ENCODE measurements at places on chromosomes 11 and 22.

DNA sequence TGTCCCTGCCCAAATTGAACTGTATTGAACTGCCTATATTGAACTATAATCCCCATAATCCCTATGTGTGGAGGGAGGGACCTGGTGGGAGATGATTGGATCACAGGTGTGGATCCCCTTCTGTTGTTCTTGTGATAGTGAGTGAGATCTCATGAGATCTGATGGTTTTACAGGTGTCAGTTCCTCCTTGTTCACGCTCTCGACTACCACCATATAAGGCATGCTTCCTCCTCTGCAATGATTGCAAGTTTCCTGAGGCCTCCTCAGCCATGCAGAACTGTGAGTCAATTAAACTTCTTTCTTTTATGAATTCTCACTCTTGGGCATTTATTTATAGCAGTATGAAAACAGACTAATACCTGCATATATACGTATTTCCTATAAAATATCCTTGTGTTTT lies 206.5 kb upstream of the PDGFD start:
- DNase-seq: no peak

DNA sequence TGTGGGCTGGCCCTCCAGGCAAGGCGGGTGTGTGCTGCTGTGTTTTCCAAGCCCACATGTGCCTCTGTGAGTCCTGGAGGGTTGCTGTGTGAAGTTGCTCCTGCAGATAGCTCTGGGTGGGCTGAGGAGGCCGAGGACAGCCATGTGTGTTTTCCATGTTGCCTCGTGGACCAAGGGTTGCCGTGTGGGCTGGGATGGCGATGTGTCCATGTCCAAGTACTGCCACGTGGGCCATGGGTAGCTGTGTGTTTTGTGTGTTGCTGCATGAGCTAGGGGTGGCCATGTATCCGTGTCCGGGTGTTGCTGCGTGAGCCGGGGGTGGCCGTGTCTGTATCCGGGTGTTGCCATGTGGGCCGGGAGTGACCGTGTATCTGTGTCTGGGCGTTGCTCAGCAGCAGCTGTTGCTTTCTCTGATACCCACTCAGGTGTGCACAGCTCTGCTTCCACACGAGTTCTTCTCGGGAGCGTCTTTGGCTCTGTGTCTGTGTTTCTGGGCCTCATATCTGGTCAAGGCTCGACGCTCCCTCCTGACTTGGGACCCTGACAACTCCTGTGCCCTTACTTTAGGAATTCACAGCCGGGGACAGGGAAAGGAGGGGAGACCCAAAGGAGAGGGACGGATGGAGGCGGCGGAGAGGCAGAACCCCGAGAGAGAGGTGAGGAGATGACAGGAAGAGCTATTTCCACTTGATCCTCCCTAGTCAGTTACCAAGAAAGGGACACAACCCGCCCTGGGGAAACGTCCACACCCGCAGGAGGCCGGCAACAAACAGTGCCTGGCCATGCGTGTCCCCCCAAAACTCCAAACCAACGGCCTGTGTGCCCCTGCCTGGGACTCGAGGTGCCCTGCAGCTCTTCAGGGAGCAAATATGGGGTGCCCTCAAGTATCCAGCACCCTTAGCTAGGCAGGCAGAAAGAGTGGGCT lies 83.1 kb downstream of the PHF21B start:
- no peak for DNase-seq

DNA sequence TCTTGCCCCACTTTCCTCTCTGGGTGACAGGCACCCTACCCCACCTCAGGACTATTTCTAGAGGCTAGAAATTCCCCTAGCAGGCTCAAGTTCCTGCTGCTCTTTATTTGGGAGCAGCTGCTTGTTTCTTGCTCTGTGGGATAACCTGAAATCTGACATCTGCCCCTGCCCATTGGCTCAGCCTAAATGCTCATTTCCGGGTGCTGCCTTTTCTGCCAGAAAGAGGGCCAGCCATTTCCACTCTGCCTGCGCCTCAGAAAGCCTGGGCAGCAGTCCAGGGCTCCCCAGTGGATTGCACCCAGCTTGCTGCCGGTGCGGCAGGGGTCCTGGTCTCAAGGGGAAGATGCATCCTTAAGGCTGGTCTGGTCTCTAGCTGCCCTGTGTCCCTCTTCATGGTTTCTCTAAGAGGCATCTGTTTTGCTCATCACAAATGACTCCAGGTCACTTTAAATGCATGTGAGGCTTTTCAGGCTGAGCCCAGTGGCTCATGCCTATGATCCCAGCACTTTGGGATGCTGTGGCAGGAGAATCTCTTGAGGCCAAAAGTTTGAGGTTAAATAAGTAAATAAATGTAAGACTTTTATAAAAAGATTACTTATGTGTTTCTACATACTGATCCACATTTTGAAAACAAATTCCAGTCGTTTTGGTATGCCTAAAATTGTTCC lies 10.3 kb upstream of the PNPLA5 start:
- no peak for DNase-seq

- no peak for DNase-seq
These were observed 59.2 kb downstream of the BTG4 start for GRCh38 chr11:111452817-111453552.

GRCh38 chr11:3193373-3194015 lies 25.1 kb downstream of the MRGPRG start:
- DNase-seq: no peak

DNA sequence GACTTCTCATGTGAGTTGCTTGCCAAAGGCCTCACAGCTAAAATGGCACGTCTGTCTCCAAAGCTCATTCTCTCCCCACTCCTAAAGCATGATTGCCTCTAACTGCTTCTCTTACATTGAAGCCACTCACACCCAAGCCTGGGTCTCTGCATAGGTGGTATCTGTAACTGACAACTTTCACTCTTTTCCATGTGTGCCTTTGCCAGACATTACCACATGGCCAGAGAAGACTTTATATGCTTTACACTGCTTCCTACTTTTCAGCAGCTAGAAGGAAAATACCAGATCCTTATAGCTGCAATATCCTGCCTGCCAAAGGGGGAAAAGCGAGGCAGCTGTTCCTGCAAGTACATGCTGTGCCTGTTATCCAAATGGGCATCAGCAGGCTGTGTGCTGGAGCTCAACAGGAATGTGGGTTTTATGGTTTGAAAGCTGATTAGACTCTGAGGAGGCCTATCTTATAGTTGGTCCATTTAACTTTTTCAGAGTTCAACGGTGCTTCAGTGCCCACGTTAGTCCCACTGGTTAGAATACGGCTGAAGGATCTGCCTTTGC lies 547.1 kb downstream of the RAB38 start:
- DNase-seq: no peak

DNA sequence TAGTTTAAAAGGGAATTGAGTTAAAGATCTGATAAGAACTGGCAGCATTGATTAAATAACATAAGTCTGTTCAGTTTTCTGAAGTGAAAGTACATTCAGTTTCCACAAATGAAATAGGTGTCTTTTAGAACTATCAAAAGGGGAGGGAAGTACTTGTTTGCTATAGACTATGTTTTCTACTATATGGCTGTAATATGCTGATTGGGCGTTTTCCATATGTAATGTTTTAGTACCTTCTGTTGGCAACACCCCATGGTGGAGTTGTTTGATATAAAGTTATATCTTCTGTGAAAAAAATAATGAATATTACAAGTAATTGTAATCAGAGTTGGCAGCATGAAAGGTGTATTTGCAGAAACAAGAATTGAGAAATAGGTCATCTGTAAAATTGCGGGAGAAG lies 237.6 kb downstream of the JRKL start:
- DNase-seq: no peak

DNA sequence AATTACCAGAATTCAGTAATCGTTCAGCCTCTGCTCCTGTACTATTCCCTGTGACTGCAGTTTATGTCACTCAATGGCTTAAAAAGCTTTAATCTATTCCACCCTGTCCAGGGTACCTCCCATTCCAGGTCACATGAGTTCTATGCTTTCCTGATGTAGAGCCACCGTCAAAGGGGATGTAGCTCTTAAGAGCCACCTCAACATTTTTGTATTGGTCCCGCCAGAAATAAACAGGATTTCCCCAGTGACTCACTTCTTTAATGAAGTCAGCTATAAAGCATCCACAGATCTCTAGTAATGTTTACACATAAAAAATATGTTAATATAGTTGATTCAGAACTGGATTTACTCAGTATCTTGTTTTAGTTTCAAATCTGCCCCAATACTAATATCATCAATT lies 1.3 kb upstream of the OR8D1 start:
- DNase-seq: no peak

- DNase-seq: no peak
These were observed 125.3 kb upstream of the TIMP3 start for GRCh38 chr22:32676191-32676590.

All from Kasumi-1 (cell line).